Brain pericyte (primary cell): ENCODE measurements at places on chromosomes 2 and 18.

DNA sequence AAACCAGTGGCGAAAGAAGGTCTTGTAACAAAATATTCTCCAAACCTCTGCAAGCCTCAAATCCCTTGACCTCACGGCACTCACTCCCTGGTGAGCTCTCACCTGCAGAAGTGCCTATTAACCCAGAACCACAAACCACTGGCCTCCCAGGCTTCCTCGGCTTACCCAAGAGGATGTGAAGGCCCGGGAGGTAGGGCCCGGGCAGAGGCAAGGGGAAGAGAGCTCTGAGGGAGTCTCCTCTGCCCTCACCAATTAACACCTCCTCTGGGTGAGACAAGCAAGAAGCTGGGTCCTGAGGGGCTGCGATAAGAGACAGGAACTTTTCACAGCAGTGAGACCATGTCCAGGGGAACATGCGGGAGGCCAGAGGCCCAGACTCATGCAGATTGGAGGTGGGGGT lies 53.7 kb downstream of the EMX1 start:
- DNase-seq, result no peak

GRCh38 chr18:26453386-26453901 lies 94.9 kb downstream of the KCTD1 start:
- no peak for DNase-seq

- no peak for DNase-seq
These were observed 445.7 kb upstream of the TRIB2 start for GRCh38 chr2:12270876-12271588.

- DNase-seq, result no peak
These were observed 544.4 kb upstream of the SETBP1 start for GRCh38 chr18:44136326-44136725.

- no peak for DNase-seq
These were observed 895.4 kb downstream of the CNTNAP5 start for GRCh38 chr2:124920448-124920847.
